Glutamatergic neuron (in vitro differentiated cells): ENCODE measurements at places on chromosomes 11 and 22.

DNA sequence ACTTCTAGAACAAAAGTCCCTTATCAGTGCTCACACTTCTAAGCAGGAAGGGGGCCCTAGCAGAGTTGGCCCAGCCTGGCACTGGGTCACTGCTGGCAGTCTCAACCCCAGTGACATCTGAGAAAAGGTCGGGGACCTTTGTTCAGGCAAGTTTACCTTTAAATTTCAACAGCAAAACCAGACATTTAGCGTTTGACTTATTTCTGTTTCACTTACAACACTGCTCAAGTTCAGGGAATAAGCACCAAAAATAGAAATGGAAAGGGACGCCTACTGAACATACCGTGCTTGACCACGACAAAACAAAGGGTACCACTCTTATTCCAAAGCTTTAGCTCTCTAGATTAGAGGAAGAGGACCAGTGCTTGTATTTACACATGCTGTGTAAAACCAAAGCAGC is 26.2 kb downstream of the PITPNB start:
- peaks cover 2% of the 10 kb centered on the region for H3K27me3 ChIP-seq
- no peak overlapping the region for H3K4me3 ChIP-seq
- no peak overlapping the region for H3K27ac ChIP-seq
- no peak for DNase-seq

GRCh38 chr22:30998329-30998728 is 29.3 kb downstream of the TUG1 start:
- H3K36me3 ChIP-seq, result no peaks in the 10 kb centered on the region
- no peaks in the 10 kb centered on the region for H3K27me3 ChIP-seq
- no peak overlapping the region for H3K27ac ChIP-seq

GRCh38 chr11:7278314-7278917 is 26.7 kb downstream of the SYT9 start:
- no peak overlapping the region for H3K4me3 ChIP-seq
- no peak overlapping the region for H3K27ac ChIP-seq
- H3K36me3 ChIP-seq, result peaks cover 4% of the 10 kb centered on the region
- DNase-seq, result peak; percentile 35
- peaks cover 11% of the 10 kb centered on the region for H3K4me1 ChIP-seq
- H3K27me3 ChIP-seq, result peaks cover 5% of the 10 kb centered on the region

DNA sequence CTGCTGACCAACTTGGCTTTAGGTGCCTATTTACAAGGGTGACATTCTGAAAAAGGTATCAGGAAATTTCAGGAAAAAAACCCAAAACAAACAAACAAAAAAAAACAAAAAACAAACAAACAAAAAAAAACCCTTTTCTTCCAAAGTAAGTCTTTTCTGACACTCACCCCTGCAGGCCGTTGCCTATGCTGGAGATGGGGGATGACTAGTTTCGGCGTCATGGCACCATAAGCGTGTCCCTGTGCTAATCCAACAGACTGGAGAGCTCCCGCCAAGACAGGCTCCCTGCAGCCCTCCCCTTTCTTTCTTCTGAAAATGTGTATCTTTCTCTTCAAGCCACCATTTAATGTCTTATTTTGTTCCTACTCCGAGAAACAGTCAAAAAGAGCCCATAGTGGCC is 13.7 kb downstream of the VSIG10L2 start:
- peaks cover 1% of the 10 kb centered on the region for H3K4me1 ChIP-seq
- no peak overlapping the region for H3K4me3 ChIP-seq
- no peak for DNase-seq
- H3K27me3 ChIP-seq, result peaks cover 2% of the 10 kb centered on the region

GRCh38 chr22:35761037-35761436 is 43.4 kb downstream of the APOL5 start:
- H3K4me3 ChIP-seq, result no peak overlapping the region
- DNase-seq, result no peak
- no peaks in the 10 kb centered on the region for H3K27me3 ChIP-seq
- H3K27ac ChIP-seq, result no peak overlapping the region
- H3K4me1 ChIP-seq, result peaks cover 2% of the 10 kb centered on the region
- no peaks in the 10 kb centered on the region for H3K36me3 ChIP-seq

- H3K36me3 ChIP-seq, result no peaks in the 10 kb centered on the region
- H3K4me3 ChIP-seq, result no peak overlapping the region
- H3K4me1 ChIP-seq, result no peaks in the 10 kb centered on the region
- H3K27ac ChIP-seq, result no peak overlapping the region
- DNase-seq, result no peak
Measured at GRCh38 chr11:19087658-19088057, 27.1 kb upstream of the MRGPRX2 start.

DNA sequence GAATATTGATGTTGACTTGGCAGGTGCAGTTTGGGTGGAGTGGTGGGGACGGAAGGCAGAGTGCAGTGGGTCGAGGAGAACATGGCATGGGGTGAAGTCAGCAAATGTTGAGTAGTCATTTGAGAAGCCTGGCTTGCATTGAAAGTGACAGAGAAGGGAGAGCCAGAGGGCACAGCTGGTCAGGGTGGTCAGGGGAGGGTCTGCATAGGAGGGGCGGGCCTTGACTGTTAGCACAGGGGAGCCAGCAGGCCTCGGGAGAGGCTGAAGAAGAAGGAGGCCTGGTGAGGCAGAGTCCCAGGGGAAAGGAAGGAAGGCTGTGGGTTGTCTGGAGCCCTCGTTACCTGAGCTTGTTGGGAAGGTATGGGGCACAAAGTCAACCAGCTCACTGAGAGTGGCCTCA is 230.8 kb upstream of the TBCEL start:
- no peak overlapping the region for H3K27ac ChIP-seq
- H3K36me3 ChIP-seq, result no peaks in the 10 kb centered on the region
- peaks cover 2% of the 10 kb centered on the region for H3K27me3 ChIP-seq

DNA sequence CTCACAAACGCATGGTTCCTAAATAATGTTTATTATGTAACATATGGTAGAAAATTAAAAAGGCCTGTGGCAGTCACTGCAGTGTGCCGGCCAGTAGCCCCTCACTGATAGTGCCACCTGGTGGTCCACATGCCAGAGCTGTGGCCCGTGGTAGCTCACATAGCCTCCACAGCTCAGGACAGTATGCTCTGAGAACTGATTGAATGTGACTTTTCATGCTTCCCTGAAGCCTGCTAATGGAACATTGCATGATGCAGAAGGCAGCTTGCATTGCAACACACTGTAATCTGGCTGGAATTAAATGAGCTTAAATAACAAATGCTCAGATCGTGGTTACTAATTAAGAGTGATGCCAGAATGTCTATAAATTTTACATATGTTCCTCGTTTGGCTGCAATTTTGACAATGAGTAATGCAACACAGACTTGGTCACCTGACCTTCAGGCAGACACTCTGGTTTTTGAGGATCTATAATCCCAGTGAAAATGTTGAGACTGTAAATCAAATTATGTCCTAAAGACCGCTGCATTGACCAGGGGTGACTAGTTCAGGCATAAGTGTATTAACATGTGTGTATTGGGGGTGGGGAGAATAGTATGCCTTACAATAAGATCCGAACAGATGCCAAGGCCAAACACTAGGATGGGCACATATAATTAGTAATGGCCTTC is 566.4 kb downstream of the METTL15 start:
- H3K36me3 ChIP-seq, result no peaks in the 10 kb centered on the region
- DNase-seq, result peak; percentile 35
- H3K27me3 ChIP-seq, result no peaks in the 10 kb centered on the region
- H3K4me3 ChIP-seq, result no peak overlapping the region
- H3K27ac ChIP-seq, result no peak overlapping the region

DNA sequence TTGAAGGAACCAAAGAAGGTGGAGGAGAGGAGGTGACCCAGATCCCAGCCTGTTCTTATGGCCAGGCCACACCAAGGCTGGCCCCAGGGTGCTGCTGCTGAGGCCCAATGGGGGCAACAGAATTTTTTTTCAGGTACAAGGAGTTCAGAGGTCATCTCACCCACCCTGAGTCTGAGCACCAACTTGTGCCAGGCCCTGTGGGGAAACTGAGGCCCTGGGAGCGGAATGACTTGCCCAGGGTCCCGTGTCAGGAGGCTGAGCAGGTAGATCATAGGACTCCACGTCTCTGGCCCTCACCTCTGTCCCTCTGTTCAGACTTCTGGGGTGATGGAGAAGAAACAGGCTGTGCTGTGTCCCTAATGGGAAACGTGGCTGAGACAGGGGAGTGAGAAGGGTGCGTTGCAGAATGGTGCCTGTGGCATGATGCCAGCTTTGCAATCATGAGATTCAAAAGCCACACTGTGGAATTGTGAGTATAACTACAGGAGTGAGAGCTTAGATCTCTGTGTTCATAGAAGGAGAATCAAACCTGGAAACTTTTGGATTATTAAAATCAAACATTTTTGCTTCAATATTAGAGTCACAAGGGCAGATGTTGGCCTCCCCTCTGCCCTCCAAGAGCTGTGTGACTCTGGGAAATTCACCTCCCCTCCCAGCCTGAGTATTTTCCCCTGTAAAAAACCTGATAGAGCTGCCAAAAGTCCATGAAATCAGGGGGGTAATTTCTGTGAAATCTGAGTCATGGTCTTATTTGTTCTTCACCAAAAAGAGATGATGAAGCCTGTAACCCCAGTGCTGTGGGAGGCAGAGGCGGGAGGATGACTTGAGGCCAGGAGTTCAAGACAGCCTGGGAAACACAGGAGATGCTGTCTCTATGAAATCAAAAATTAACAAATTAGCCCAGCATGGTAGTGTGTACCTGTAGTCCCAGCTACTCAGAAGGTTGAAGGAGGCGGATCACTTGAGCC is 874 bp downstream of the APOL1 start:
- no peak for DNase-seq
- peaks cover under 1% of the 10 kb centered on the region for H3K4me1 ChIP-seq
- H3K27me3 ChIP-seq, result peaks cover 6% of the 10 kb centered on the region
- H3K4me3 ChIP-seq, result no peak overlapping the region

DNA sequence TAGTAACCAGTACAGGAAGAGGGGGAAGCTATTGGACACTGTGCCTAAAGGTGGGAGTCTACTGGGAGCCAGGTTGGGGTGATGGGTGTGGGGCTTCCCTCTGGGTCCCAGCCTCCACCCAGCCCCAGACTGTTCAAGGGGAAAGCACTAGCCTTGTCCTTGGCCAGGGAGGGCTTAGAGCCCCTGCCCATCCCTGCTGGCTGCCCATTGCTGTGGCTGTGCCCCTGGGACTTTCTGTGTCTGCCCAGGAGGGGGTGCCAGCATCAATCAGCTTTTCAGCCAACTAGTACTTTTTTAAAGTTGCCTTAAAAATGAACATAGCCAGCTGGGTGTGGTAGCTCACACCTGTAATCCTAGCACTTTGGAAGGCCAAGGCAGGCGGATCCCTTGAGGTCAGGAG is 19.9 kb downstream of the INCENP start:
- no peak overlapping the region for H3K27ac ChIP-seq
- no peaks in the 10 kb centered on the region for H3K36me3 ChIP-seq
- DNase-seq, result no peak
- H3K27me3 ChIP-seq, result peaks cover 5% of the 10 kb centered on the region
- no peak overlapping the region for H3K4me3 ChIP-seq

GRCh38 chr11:108871152-108871551 is 206.3 kb downstream of the DDX10 start:
- no peaks in the 10 kb centered on the region for H3K36me3 ChIP-seq
- H3K27me3 ChIP-seq, result no peaks in the 10 kb centered on the region
- no peak overlapping the region for H3K27ac ChIP-seq
- no peaks in the 10 kb centered on the region for H3K4me1 ChIP-seq
- no peak overlapping the region for H3K4me3 ChIP-seq
- DNase-seq, result peak; percentile 47

DNA sequence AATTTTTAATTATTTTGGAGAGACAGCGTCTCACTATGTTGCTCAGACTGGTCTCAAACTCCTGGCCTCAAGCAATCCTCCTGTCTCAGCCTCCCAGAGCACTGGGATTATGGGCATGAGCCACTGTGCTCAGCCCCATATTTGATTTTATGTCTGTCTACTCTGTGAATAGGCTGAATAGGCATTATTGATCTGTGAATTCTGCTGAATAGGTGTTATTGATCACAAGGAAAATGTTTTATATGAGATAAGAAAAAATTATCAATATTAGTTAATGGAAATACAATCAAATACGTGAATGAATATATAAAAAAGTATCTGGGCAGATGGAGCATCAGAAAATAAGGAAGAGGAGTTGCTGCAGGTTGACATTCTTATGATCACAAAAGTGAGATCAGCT is 483.4 kb upstream of the LARGE1 start:
- no peak overlapping the region for H3K4me3 ChIP-seq

DNA sequence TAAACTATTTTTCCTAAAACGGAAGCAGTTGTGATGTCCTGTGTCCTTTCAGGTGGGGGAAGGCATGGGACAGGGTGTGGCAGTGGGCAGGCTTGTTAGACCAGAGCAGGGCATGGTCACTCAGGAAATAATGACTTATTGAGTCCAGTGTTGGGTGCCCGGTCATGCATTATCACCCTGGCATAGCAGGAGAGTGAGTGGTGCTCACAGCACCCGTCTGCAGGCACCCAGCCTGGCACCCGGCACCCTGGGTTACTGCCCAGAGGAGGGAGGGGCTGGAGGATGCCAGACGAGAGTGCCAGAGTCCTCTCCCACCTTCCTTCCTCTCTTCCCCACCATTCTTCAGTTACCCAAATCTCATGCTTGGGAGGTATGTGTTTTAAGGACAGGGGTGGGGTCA is 59.1 kb downstream of the ST3GAL4 start:
- H3K4me3 ChIP-seq, result no peak overlapping the region
- peaks cover 11% of the 10 kb centered on the region for H3K4me1 ChIP-seq
- H3K27ac ChIP-seq, result no peak overlapping the region
- no peak for DNase-seq
- H3K36me3 ChIP-seq, result no peaks in the 10 kb centered on the region

GRCh38 chr22:31344256-31344577 is 1.9 kb downstream of the PATZ1 start:
- DNase-seq, result no peak
- H3K4me1 ChIP-seq, result peaks cover 23% of the 10 kb centered on the region
- peak overlapping the region; percentile 91 for H3K4me3 ChIP-seq
- H3K27ac ChIP-seq, result peak overlapping the region; percentile 99
- peaks cover 25% of the 10 kb centered on the region for H3K27me3 ChIP-seq
- H3K36me3 ChIP-seq, result no peaks in the 10 kb centered on the region

DNA sequence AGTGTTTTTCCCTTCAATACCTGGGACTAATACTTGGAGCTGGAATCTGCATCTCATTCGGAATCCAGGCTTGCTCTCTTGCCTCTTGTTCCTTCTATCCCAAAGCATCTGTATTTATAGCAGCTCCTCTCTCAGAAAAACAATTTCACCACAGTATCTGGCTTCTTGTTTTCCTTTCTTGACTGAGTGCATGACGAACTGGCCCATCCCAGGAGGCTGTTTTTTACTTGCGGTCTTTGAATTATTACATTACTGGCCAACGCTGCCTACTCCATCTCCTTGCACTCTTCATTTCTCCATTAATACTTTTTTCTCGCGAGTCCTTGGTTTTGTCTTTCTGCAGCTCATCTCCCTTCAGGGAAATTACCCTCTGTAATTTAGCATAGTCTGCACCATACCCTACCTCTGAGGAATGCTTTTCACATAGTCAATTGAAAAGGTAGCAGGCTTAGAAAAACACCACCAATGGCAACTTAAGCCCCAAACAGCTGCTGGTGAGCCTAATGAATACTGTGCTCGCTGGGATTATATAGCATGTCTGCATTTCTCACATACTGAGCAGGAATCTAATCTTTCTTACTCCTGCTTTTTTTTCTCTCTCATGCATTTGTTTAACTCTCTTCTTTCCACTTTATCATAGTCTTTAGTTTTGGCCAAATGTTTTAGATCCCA is 277.4 kb upstream of the SESN3 start:
- peaks cover 2% of the 10 kb centered on the region for H3K27me3 ChIP-seq
- no peaks in the 10 kb centered on the region for H3K36me3 ChIP-seq
- no peak overlapping the region for H3K4me3 ChIP-seq
- H3K27ac ChIP-seq, result no peak overlapping the region

GRCh38 chr11:134532131-134532920 is 120.3 kb upstream of the B3GAT1 start:
- H3K36me3 ChIP-seq, result no peaks in the 10 kb centered on the region
- H3K27ac ChIP-seq, result peak overlapping the region; percentile 24
- H3K27me3 ChIP-seq, result peaks cover 4% of the 10 kb centered on the region
- no peak overlapping the region for H3K4me3 ChIP-seq
- peak; percentile 10 for DNase-seq
- H3K4me1 ChIP-seq, result peaks cover 30% of the 10 kb centered on the region
